Immature natural killer cell (primary cell): ENCODE measurements at places on chromosomes 6 and 20.

DNA sequence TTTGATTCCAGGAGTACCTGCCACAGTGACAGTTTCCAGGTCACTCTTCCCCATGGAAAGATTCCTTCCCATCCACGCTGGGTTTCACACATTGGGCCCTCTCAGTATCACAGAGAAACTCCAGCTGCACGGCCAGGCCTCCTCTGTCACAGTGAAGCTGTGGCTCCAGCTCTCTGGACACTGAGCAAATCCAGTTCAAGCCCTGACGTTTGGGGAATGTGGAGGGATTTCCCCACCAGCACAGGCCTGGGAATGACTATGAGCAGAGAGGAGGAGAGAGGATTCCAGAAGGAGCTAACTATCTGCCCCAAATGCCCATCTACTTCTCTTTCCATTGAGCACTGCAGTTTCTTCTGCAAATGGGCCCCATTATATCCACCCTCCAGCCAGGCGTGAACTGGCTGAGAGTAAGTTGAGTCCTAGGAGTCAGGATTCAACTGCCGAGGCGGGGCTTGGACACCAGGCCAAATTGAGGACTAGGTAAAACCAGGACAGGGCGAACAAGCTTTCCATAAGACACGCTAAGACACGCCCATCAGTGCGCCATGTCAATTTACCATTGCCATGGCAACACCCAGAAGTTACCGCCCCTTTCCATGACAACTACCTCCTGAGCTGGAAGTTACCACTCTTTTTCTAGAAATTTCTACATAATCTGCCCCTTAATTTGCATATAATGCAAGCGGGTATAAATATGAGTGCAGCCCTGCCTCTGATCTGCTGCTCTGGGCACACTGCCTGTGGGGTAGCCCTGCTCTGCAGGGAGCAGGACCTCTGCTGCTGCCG is 9.2 kb upstream of the BNIP5 start:
- no peak for DNase-seq

- DNase-seq, result no peak
Observed at GRCh38 chr6:46135176-46135575, 5.4 kb downstream of the ENPP4 start.

DNA sequence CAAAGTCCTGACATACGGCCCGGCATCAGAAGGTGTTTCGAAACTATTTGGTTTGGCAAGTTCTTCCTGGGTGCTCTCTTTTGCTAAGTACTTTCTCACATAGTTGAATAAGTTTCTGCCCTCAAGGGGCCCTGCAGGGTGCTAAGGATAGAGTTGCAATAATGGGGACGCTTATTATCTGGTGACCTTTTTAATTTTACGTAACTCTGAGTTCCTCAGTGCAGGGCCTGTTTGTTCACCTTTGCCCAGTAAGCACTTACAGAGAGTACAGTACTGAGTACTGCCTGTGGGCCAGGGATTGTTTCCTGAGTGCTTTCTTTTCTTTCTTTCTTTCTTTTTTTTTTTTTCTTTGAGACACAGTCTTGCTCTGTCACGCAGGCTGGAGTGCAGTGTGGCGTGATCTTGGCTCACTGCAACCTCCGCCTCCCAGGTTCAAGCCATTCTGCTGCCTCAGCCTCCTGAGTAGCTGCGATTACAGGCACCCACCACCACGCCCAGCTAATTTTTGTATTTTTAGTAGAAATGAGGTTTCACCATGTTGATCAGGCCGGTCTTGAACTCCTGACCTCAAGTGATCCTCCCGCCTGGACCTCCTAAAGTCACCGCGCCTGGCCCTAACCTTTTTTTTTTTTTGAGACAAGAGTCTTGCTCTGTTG is 4.5 kb upstream of the PXMP4 start:
- DNase-seq, result no peak

DNA sequence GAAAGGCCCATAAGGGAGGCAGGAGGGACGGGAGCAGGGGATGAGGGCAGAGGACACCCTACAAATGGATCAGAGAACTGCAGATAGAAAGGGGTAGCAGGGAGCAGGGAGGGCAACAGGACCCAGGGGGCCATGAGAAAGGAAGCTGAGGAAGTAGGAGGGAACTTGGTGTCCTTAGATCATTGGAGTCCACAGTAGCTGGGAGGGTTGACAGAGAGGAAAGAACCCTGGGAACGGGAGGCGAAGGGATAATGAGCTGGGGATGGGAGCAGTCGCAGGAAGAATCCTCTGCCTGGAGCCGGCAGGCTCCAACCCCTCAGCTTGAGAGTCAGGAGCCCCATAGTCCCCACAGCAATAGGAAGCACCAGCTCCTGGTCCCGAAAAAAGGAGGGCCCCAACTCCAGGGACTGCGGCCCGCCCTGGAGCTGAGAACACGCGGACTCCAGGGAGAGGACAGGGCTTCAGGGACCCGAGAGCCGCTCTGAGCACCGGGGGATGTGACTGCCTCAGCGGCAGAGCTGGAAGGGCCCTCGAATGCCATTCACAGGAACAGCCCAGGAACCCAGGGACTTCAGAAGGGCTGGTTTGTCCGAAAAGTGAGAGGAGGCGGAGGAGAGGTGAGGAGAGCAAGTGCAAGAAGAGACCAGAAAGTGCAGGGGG is 32.7 kb downstream of the HLA-A start:
- DNase-seq, result no peak
